ENCODE measurements at places on chromosomes 7 and 10. TPM values are rescaled to one million over a fixed set of nuclear protein-coding genes. Genes with fewer than 3 reads are reported as not detected.

GRCh38 chr10:96548589-96548988 lies 34.9 kb upstream of the TLL2 start:
- no peak for DNase-seq

PDZD7 gene
- total RNA-seq = 1.1 TPM

- DNase-seq = no peak
Observed at GRCh38 chr7:113128031-113128430, 9.7 kb upstream of the SMIM30 start.

PLXNA4 gene
- total RNA-seq = 20.5 TPM
